ENCODE measurements at places on chromosomes 13 and 19. TPM values are rescaled to one million over a fixed set of nuclear protein-coding genes. Genes with fewer than 3 reads are reported as not detected.

The TPRX2 gene
- total RNA-seq, result not detected

The METTL21C gene
- not detected for total RNA-seq

The PAF1 gene
- 34.6 TPM for total RNA-seq

The IRGC gene
- total RNA-seq, result not detected

The SMIM44 gene
- total RNA-seq, result not detected

Data from epithelial cell of alveolus of lung (primary cell).